ENCODE measurements at places on chromosomes 5 and 9.

GRCh38 chr5:1480217-1480616, 35.0 kb upstream of the SLC6A3 start:
- peak; percentile 58 for DNase-seq

DNA sequence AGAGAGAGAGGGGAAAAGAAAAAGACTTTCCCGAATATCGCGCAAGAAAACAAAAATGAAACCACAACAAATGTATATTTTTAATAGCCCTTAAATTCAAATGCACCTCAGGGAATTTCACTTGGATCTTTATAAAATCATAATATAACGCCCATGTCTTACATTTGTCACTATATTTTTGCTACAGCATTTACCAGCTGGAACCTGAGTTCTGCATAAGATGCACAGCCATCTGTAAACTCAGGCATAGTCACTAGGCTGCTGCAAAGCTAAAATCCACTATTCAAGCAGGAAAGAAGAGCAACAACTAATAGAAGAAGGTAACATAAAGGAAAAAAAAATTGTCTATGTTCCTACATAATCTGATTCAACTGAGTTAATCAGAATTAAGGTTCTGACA, 30.6 kb upstream of the SLCO6A1 start:
- DNase-seq, result no peak

DNA sequence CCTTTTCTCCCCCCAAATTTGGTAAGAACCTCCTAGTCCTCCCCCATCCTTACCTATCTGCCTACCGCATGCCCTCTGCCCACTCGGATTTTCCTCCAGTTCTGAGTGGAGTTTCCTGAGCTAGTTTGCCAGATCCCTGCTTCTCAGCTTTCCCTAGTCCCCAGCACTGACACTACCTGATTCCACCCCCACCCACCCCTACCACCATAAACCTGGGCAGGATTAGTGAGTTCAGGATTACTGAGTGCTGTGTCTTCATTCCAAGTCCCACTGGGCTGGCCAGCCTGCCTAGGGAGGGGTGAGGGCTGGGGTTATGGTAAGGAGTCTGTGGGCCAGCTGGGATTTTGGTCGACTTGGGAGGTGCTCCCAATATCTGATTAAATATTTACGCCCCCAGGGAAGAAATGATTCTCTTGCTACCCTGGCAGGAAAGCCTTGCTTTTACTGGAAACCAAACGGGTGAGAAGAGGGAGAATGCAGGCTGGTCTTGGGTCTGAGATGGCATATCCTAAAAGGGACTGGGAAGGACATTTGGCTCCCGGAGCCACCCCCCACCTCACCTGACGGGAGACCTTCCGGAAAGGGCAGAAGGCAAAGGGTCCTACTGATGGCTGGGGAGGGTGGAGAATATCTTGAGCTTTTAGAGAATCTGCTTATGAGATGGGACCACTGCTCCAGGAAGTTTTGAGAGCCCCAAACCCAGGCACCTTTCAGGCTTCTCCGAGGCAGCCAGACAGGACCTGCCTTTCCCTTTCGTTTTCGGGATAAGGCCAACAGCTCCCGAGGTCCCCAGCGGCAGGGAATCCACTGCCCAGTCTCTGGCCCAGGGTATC, 3.7 kb downstream of the PITX1 start:
- DNase-seq, result no peak

- no peak for DNase-seq
Measured at GRCh38 chr5:79227484-79228025, 8.4 kb upstream of the JMY start.

DNA sequence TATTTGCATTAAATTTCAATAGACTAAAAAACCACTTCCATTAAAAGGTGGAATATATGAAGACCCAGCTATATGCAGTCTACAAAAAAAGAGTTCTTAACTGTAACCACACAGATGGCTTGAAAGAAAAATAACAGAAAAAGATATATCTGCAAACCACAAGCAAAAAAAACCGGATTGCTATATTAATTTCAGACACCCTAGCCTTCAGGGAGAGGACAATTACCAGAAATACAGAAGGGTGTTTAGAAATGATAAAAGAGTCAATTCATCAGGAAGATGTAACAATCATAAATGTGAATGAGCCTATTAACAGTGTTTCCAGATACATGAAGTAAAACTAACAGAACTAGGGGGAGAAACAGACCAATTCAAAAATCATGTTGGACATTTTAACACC, 56.9 kb upstream of the SMIM23 start:
- no peak for DNase-seq

- DNase-seq, result no peak
Measured at GRCh38 chr9:109122726-109123621, 3.2 kb upstream of the TMEM245 start.

GRCh38 chr5:180604271-180604670, 13.0 kb upstream of the SCGB3A1 start:
- no peak for DNase-seq

GRCh38 chr9:3241290-3241689, 284.5 kb downstream of the RFX3 start:
- no peak for DNase-seq

GRCh38 chr5:113020461-113021273, 44.1 kb downstream of the DCP2 start:
- DNase-seq, result no peak

DNA sequence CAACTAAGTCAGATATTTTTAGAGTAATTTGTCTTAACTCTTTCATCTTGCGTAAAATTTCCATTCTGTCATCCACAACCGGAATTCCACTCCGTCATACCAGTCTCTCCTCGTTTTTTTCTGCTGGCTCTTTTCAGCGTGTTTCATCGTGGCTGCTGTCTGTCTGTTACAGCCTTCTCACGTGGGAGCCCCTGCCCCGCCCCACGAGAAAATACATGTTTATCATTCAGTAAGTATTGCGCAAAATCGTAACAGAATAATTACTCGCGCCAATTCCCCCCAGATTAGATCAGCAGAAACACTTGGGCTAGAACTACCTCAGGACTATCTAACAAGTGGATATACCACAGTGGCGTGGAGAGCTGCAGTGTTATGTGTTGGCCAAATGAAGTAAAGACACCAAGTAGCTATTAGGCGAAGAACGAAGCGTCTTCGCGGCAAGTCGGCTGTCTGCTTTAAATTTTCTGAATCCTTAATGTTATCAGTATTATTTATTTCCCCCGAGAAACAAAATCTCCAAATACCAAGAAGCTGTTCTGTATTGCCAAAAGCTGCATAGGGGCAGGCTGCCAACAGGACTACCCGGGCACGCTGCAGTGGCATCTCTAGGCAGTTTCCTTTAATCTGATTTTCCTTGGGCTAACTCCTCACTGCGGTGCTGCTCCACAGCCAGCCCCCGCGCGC, 566 bp upstream of the FOCAD start:
- peak; percentile 48 for DNase-seq

- no peak for DNase-seq
Measured at GRCh38 chr5:149221326-149221725, 50.3 kb upstream of the AFAP1L1 start.

DNA sequence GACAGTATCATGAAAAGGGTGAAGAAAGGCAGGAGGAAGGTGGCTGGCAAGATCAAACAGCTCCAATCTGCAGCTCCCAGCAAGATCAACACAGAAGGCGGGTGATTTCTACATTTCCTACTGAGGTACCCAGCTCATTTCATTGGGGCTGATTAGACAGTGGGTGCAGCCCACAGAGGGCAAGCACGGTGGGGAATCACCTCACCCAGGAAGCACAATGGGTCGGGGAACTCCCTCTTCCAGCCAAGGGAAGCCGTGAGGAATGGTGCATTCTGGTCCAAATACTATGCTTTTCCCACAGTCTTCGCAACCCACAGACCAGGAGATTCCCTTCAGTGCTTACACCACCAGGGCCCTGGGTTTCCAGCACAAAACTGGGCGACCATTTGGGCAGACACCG, 66.8 kb downstream of the CAMSAP1 start:
- no peak for DNase-seq

GRCh38 chr9:38287420-38287985, 105.0 kb upstream of the ALDH1B1 start:
- DNase-seq, result no peak

DNA sequence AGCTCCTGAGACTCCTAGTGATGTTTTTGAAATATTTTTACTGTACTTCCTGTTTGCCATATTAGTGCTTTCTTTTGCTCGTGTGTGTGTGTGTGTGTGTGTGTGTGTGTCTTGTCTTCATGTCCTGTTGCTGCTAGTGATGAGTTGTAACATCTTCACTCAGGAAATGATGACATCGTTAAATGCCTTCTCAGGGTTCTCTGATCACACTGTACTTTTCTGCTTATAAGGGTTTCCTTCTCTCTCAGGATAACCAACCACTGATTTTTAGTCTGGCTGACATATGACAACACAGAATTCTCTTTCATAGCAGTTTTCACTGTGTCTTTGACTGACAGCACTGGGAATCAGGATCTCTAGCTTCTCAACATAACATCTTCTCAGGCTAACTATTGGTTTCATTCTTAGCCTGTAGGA, 16.1 kb downstream of the SV2C start:
- no peak for DNase-seq

- DNase-seq, result no peak
Measured at GRCh38 chr5:136011414-136012001, 17.3 kb upstream of the TGFBI start.

DNA sequence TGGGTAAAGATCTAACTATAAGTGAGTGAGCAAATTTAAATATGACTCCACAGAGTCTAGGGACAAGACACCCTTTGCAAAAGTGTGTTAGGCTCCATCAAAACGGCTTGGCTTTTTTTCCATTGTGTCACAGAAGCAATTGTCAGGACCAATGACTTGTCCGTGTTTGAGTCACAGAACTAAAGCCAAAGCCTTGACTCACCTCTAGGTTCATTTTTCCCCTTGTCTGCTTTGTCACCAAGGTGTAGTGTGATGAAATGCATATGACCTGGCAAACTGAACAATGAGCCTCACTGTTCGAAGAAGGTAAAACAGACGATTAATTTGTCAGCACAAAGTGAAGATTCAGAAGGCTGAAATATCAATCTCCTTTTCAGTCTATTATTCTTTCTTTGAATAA, 331.0 kb downstream of the GLIS3 start:
- no peak for DNase-seq

- DNase-seq, result no peak
Measured at GRCh38 chr9:99185934-99186333, 35.8 kb downstream of the ALG2 start.

GRCh38 chr9:119195521-119195920, 173.7 kb downstream of the BRINP1 start:
- no peak for DNase-seq

DNA sequence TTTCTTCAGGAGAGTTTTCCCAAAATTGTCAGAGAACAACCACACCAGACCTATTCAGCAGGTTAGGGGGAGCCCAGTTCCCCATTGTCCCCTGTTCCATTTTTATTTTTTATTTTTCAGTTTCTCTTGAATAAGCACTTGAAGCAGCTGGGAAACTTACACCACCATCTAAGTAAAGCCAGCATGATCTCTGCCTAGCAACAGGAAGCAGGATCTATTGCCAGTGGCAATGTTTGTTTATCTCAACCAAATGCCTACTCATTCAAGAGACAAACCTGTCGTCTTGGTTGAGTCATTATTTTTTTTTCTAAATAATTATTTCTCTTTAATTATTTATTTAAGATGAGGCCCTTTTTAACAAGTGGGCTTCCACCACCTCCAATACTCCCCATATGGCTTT, 379.3 kb downstream of the PLK2 start:
- no peak for DNase-seq

Measured in left lobe of liver (tissue), 2 donors.